ENCODE measurements at places on chromosomes 7 and 10. TPM values are rescaled to one million over a fixed set of nuclear protein-coding genes. Genes with fewer than 3 reads are reported as not detected.

DNA sequence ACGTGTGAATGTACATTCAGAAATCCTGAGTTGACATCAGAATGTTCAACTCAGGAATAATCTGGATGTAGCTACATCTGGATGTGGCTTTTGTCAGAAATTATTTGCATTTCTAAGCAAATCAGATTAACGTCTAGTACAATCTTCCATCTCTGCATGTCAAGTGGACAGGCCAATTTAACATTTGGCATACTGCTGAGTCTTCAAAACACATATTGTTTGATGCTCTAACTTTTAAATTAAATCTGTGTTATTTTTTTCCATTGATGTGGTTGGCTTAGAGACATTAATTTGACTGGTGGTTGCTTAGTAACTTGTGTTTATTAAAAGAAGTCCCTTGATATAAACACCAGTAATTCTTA lies 3.4 kb downstream of the STAMBPL1 start:
- no peak for DNase-seq

- no peak for DNase-seq
These were observed 293.5 kb upstream of the IMMP2L start for GRCh38 chr7:111855842-111856227.

SEMA3C gene
- 0.39 TPM for polyA plus RNA-seq

DNA sequence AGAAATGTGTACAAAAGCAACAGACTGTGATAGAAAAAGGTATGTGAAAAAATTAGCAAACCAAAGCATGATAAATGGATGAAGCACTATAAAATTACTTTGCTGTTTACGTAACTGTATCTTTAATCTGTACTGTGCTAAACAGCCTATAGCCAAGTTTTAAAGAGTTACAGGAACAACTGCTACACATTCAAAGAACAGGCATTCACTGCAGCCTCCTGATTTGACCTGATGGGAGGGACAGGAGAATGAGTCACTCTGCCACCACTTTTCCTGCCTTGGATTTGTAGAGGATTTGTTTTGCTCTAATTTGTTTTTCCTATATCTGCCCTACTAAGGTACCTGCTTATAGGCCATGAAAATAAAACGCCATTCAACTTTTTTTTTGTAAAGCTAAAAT lies 116.1 kb downstream of the FANK1 start:
- DNase-seq, result no peak

DNA sequence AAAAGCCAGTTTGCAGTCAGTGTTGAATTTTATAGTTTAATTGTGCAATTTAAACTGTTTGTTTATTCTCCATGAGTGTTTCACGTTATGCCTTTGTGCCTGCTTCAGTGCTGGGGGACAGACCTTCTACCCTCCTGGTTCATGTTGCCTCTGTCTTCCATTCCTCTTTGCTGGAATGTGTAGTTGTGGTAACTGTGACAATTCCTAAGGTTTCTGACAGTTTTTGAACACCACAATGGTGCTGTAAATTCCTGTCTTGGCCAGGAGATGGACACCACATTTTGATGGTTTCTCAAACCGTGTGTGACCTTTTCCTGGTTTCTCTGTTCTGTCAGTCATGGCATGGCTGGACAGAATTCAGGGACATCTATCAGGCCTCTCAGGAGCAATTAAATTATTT lies 201.7 kb downstream of the BICC1 start:
- no peak for DNase-seq

DNA sequence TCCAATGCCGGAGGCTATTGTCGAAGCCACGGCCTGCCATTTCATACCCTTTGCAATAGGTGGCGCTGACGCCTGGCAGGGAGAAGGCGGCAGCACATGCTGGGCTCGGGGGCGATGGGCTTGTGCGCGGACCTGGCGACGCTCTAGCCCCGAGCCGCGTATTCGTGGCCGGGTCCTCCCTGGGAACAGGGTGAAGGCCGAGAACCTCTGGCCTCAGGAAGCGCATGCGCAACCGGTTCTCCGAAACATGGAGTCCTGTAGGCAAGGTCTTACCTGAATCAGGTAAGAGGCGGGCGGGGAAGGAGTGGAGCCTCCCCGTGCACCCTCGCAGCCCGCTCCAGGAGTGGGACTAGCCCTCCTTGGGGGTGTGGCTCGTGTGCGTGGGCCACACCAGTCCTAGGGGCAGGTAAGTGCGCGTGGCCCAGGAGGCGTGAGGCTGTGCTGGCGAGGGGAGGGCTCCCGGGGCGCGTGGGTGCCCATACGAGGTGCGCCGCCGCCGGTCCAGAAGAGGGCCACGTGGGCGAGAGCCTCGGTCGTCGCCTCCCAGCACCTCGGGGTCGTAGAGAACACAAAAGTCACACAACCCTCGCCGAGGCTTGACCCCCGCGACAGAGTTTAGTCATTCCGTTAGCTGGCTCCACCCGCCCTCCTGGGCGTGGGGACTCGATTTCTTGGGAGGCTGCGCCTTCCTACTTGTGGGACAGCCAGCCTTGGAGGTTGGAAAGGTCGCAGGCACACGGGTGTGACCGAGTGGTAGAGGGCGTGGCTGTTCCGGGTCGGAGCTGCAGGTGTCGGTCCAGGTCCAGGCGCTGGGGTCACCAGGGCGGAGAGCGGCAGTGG lies 5.6 kb upstream of the MEST start:
- peak; percentile 67 for DNase-seq

POMZP3 gene
- polyA plus RNA-seq, result 1.8 TPM

DNA sequence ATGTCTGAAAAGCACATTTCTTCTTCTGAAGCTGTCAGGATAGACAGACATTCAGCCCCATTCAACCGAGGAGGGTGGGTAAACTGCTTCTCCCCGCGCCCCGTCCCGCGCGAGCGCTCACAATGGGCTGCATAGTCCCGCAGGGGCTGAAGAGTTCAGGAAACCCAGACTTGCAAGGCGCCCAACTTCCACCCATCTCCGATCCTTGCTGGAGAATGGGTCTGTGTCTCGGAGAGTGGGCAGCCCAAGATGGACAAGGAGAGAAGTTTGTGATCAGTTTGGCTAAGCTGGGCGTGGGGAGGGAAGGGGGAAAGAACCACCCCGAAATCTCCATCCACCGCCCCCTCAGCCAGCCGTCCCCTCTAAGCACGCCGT lies 686 bp downstream of the AASS start:
- DNase-seq, result peak; percentile 35

- no peak for DNase-seq
These were observed 16.1 kb downstream of the COL26A1 start for GRCh38 chr7:101378751-101379174.

- no peak for DNase-seq
These were observed 215.5 kb downstream of the LRMDA start for GRCh38 chr10:75646916-75647315.

DNA sequence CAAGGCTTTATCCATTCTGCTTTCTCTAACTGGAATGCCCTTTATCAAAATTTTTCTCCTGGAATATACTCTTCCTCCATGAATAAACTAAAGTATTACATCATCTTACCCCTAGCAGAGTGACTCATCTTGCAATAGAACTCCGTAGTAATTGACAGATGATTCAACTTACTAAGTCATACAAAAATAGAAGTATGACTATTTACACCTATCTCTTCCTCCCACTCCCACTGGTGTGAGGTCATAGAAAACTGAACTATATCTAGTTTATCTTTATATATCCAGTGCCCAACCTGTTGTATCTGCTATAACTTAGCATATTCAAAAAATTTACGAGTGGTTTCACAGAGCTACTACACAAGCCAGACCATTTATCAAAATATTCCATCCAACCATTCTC lies 26.1 kb downstream of the ABCB1 start:
- no peak for DNase-seq

DNA sequence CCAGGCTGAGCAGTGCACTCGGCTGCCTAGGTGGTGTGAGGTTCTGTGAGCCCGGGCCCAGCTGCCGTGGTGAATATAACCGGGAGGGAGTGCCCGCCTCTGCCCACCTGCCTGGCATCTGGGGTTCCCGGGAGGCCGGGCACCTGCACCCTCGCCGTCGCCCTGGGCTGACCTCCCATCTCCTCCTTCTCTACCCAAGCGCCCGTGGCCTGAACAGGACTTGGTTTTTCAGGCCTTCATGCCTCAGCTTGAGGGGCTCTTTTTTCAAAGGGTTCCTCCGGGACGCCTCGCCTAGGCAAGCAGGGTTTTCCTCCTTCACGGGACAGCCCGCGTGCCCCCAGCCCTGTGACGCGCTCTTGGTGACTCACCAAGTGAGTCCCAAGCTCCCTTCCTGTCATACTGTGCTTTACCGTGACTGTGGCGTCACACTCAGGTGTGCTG lies 9.9 kb downstream of the INPP5A start:
- DNase-seq, result no peak

- no peak for DNase-seq
These were observed 23.8 kb upstream of the WDR11 start for GRCh38 chr10:120827251-120827875.

GRCh38 chr10:98920360-98920759 lies 315.3 kb downstream of the HPSE2 start:
- no peak for DNase-seq
